ENCODE measurements at places on chromosomes 12 and 14. TPM values are rescaled to one million over a fixed set of nuclear protein-coding genes. Genes with fewer than 3 reads are reported as not detected.

GRCh38 chr14:51460011-51460410, 191.7 kb upstream of the FRMD6 start:
- DNase-seq = no peak

DNA sequence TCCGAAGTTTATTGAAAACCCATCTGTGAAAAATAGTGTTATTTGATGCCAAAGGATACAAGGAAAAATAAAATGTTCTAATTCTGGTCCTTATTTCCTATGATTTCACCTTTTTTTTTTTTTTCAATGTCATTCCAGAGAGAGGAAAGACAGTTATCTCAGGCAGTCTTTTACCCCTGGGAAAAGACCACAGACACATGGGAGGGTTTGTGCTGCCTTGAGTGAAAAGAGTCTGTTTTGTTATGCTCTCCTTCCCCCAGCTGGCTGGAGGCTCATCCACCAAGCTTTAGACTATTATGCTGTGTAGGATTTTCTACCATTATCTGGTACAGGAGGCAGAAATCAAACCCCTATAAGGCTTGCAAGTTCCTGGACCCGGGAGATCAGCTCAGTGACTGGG, 151.8 kb downstream of the CRADD start:
- DNase-seq = no peak

DNA sequence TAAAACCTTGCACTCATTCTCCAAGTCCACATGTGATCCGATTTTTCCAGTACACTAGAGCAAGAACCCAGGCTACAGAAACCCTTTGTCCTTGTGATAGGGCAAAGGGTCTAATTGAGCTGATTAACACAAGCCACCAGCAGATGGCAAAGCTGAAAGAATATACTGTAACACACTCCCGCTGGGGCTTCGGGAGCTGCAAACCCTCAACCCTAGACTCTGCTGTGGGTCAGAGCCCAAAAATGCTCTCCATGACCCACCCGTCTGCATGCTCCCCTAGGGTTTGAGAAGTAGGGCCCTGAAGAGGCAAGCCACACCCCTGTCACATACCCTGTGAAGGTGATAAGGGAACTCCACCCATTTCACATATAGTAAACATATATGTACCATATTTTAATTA, 33.6 kb upstream of the PCNX1 start:
- no peak for DNase-seq

GRCh38 chr12:91958816-91959215, 186.8 kb downstream of the BTG1 start:
- DNase-seq = peak; percentile 73

DNA sequence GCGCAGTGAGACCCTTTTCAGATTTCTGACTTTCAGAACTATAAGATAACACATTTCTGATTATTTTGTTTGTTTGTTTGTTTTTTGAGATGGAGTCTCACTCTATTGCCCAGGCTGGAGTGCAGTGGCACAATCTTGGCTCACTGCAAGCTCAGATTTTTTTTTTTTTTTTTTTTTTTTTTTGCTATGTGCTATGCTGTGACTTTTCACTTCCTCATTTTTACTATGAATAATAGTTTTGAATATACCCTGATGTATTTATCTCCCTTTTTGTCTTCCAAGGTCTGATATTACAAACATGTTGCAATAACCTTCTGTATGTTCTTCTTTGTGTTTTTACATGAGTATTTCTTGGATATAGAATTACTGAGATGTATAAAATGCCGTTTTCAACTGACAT, 658.7 kb upstream of the SEL1L start:
- no peak for DNase-seq

GRCh38 chr12:49557187-49557916, 10.6 kb downstream of the MCRS1 start:
- DNase-seq = no peak

- DNase-seq = no peak
Measured at GRCh38 chr12:131747276-131748177, 36.6 kb downstream of the SFSWAP start.

DNA sequence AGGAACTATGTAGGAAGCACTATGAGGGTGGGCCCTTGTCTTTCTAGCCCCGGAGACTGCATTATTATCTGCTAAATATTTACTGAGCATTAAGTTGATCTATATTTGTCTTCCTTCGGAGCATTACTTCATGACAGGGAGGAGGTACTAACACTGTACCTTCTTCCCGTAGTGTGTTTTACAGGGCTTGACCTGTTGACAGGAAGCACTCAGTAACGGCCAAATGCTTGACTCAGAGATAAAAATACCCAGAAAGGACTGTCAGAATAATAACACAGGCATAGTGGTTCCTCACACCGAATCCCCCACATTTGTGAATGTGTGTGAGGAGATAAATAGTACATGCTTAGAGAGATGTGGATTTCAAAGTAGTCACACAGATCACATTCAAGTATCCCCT, 466.6 kb downstream of the EGLN3 start:
- DNase-seq = no peak

GRCh38 chr12:56836317-56836716, 73.2 kb downstream of the HSD17B6 start:
- DNase-seq = peak; percentile 70

DNA sequence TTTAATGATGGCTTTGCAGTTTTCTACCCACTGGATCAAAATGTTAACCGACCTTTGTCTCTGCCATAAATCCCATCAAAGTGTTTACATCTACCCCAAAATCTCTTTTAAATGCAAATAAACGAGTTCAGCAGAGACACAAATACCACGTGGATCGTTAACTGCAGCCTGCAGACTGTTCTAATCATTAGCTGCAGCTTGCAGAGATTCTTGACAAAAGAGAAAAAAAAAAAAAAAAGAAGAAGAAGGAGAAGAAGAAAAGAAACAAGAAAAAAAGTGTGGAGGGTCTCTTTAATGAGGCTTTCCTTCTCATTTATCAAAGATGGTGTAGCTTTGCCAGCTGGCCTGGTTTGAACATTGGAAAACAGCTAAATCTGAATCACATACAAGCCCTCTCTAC, 275.7 kb downstream of the NEDD1 start:
- DNase-seq = no peak

GRCh38 chr12:126811391-126811790, 1455.6 kb upstream of the TMEM132C start:
- DNase-seq = no peak

DNA sequence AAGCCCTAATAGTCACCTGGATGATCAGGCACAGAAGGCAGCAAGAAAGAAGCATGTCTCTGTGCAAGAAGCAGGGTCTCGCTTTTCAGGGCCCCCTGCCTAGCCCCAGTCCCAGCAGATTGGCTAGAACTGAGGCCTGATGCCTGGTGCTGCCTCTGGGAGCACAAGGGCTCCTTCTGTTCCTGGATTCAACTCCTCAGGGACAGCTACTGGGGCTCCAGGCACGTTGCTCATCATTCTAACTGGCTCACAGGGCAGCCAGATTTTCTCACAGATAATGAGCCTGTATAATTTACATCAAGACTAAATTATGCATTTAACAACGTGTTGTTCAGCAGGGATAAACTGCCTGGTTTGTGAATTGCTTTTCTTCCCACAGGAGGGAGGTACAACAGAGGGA, 106.5 kb upstream of the PLXNC1 start:
- DNase-seq = no peak

GRCh38 chr14:65805113-65805473, 392.6 kb downstream of the FUT8 start:
- DNase-seq = no peak

- no peak for DNase-seq
Measured at GRCh38 chr12:47192051-47192450, 112.3 kb upstream of the AMIGO2 start.

GRCh38 chr14:100271247-100271939, 32.4 kb downstream of the YY1 start:
- no peak for DNase-seq

DNA sequence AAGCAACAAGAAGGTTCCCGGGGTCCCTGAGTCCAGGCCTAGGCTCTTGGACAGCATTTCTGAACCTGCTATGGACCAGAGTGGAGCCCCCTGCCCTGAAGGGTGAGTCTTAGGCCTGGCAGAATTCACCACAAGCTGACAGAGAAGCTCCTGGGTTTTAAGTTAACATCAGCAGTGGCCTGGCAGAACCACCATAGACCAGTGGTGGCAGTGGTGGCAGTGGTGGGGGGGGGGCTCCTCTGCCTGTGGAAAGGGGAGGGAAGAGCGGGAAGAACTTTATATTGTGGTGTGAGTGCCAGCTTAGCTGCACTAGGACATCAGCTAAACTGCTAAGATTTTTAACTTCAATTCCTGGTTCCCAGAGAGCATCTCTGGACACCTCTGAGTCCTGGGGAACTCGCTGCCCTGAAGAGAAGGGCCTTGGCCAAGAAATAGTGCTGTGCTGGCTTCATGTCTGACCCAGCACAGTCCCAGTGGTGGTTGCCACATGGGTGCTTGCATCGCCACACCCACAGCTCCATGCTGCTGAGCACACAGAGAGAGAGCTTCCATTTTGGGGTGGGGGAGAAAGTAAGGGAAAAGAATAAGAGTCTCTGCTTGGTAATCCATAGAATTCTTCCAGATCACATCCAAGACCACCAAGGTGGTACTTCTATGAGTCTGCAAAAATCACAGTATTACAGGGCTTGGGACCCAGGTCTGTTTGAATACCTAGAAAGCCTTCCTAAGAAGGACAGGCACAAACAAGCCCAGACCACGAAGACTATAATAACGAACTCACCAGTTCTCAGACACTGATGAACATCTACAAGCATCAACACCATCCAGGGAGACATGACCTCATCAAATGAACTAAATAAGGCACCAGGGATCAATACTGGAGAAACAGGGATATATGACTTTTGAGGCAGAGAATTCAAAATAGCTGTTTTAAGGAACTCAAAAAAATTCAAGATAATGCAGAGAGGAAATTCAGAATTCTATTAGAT, 20.4 kb upstream of the RNF212B start:
- DNase-seq = no peak

DNA sequence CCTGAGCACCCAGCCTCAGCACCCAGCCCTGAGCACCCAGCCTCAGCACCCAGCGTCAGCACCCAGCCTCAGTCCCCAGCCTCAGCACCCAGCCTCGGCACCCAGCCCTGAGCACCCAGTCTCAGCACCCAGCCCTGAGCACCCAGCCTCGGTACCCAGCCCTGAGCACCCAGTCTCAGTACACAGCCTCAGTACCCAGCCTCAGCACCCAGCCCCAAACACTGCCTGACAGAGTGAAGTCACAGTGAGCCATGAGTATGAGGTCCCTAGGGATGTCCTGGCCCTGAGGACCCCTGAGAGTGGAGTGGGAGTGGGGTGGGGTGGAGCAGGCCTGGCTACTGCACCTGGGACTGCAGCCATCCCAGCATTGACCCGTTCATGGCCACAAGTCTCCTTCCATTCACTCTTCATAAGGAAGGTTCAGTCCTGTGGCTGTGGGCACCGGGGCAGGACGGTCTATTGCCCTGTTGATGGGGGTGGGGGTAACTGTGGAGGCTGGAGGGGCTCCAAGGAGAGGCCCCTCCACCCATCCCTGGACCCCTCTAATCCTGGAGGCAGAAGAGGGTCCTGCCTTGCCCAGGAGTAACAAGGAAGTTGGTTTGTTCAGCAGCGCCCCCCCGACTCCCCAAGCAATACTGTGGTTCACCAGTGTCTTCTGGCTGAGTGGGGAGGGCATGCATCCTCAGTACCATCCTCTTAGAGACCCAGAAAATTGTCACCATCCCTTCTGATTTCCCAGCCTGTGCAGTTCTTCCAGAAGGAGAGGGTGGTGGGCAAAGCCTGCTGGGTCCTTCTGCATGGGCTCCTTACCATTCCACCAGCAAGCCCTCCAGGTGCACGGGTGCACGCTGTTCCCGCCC, 140.5 kb downstream of the ADGRD1 start:
- DNase-seq = no peak

GRCh38 chr12:29333178-29333577, 47.8 kb downstream of the ERGIC2 start:
- peak; percentile 15 for DNase-seq

DNA sequence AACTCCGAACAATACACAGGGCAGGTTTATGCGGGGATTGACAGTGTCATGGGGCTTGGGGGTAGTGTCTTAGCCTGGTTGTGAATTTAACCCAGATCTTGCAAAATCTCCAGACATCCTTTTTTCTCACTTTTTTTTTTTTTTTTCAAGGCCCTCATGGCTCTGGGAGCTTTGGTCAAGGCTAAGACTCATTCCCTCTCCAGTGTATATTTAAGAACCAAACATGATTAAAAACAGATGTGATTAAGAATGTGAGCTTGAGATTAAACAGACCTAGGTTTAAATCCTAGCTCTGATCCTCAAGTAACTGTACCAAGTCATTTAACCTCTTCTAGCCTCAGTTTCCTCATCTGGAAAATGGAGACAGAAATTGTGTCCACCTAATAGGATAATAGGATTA, 151.7 kb upstream of the FUT8 start:
- DNase-seq = peak; percentile 59

DNA sequence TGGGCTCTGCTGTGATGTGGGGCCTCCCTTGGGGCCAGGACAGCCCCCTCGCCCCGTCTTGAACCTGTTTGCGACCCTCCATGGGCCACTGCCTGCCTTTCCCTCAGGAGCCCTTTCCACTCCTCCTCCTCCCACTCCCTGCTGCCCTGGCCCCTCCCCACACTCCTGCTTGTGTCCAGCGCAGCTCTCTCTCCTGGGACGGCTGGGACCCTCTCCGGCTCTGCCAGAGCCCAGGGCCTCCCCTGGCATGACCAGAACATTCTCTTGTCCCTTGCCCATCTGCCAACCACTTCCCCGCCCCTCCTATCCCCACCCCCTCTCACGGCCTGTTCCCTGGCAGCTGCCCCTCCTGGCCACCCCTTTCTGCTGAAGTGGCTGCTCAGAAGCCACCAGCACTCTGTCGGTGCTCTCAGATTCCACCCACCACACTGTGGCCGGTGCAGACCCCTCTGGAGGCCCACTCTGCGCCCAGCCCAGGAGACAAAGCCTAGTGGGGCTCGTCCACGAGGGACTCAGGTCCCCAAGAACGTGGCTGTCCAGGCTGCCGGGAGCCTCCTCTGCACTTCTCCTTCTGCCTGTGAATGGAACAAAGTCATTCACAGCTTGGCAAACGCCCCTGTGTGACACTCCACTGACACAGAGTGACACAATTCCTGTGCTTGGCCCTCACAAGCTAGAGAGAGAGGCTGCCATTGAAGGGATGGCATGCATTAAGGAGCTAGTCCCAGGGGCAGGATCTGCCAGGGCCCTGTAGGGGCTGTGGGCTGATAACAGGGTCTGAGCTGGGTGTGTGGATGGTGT, 1.4 kb downstream of the ASPG start:
- DNase-seq = no peak

DNA sequence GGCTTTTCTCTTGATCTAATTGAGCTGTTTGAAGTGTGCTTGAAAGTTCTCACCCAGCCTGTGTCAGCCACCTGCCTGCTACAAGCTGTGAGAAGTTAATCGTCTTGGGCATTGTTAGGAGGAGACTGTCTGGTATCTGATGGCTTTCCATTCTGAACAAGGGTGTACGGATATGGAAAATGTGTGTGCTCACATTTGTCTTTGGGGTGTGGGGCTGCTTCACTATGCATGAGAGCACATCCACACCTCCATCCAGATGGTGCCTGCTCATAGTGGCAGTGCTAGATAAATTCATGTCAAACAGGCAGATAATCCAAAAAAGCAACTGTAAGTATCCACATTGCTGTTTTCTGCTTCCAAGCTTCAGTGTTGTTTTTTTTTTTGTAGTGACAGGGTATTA, 462.2 kb downstream of the DIO2 start:
- no peak for DNase-seq

The MED13L gene
- 84.6 TPM for total RNA-seq

The ANKRD13A gene
- 150 TPM for total RNA-seq

The RIN3 gene
- total RNA-seq = 19.1 TPM

The TOX4 gene
- 97.4 TPM for total RNA-seq

The C1QL4 gene
- total RNA-seq = 0.18 TPM

The HHIPL1 gene
- 2.7 TPM for total RNA-seq

The OAS1 gene
- not detected for total RNA-seq

The MYF5 gene
- total RNA-seq = not detected

The RPS29 gene
- total RNA-seq = 755 TPM

The KRT72 gene
- total RNA-seq = not detected
